ENCODE measurements at places on chromosomes 5 and 9.

- DNase-seq, result no peak
Measured at GRCh38 chr9:133273098-133273497, 1.9 kb downstream of the ABO start.

DNA sequence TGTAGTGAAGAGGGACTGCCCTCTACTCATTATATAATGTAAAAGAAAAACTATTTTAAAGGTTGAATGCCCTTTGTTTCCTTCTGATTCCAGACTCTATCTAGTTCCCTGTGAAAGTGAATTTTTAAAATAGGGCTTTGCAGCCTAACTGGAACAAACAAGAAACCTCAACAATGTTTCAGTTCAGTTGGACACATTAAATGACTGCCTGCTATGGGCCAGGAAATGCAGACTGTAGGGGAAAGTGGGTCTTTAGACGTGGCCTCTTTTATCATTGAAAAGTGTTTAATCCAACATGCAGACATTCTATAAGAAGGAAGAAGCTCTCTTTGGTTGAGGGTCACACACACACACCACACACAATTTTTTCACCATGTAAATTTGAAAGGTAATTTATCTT, 289.1 kb downstream of the ICE1 start:
- no peak for DNase-seq

GRCh38 chr5:71925608-71926091, 181.6 kb upstream of the MAP1B start:
- no peak for DNase-seq

DNA sequence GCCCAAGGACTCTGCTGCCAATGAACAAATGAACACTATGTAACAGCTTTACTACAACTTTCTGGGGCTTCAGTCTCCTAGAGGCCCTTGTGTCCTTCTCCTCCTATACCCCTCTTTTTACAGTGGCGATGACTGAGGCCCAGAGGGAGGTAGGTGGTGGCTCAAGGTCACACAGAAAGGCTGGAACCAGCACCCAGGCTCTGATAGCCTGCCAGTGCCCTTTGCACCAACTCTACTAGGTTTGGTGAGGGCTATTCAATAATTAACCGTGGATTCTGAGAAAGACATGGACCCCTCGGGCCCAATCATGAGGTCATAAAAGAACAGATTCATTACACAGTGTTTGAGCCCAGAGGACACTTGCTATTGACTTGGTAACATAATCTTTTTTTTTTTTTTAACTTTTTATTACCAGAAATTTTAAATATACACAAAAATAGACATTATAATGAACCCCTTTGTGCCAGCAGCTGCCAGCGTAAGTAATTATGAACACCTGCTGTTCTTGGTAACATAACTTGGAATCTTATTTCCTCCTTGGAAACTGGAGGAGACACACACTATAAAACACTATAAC, 6.1 kb upstream of the ALDH1B1 start:
- no peak for DNase-seq

- no peak for DNase-seq
Measured at GRCh38 chr5:112931473-112931872, 9.4 kb upstream of the REEP5 start.

- DNase-seq, result no peak
Measured at GRCh38 chr5:159215886-159216285, 6.5 kb upstream of the RNF145 start.

- DNase-seq, result no peak
Measured at GRCh38 chr5:90111364-90112032, 298.1 kb downstream of the CETN3 start.

- DNase-seq, result no peak
Measured at GRCh38 chr5:38039826-38040225, 200.0 kb upstream of the GDNF start.

GRCh38 chr5:178223828-178224335, 8.7 kb downstream of the PHYKPL start:
- DNase-seq, result no peak

DNA sequence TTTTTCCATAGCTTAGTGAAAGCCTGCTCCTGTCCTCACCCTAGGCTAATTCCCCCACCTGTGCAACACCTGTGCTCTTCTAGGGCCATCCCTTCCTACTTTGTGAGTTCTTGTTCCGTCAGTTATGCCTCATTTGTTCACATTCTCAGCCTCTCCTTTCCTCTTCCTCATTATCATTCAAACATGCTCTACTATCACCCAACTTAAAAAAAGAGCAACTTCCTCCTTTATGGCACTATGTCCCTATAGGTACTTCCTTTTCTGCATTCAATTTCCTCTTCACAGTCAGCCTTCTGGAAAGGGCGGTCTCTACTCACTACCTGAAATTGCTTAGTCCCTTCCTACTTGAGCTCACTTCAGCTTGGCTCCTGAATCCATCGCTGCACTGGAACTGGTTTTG, 111.8 kb upstream of the LHFPL2 start:
- no peak for DNase-seq

DNA sequence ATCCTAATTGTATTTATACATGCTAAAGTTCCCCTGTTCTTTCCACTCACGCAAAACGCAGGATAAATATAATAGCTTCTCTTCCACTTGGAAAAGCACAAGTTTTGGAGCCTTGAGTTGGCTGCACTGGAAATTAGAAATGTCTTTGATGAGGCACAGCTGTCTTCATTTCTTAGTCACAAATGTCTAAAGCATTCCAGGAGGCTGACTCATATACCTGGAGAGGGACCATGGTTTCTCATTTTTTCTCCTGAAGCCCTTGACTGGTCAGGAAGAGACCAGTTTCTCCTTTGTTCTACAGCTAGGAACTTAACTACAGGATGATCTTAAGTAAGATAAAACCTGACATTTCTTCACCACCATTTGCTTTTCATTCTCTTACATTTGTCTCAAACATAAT, 16.2 kb downstream of the MTX3 start:
- no peak for DNase-seq

DNA sequence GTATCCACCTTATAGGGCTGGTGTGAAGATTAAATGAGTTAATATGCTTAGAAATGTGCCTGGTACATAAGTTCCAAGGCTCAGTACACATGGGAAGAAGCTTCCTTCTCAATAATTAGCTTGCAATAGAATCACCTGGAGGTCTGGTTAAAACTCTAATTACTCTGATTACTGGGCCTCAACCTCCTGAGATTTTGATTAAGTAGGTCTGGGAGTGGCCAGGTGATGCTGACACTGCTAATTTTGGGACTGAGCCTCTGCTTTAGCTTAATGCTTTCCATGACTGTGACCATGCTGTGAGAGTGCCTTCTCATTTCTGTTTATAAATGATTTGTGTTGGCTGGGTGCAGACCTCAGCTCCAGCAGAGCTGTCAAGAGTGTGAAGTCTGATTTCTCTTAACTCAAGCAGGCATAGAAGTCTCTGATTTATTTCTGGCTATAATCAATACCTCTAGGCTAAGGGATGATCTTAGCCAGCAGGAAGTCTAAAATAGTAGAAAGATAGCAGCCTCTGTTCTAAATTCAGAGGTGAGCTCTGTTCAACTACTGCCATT, 85.3 kb upstream of the ZNF608 start:
- DNase-seq, result no peak
